ENCODE measurements at places on chromosomes 1 and 21.

DNA sequence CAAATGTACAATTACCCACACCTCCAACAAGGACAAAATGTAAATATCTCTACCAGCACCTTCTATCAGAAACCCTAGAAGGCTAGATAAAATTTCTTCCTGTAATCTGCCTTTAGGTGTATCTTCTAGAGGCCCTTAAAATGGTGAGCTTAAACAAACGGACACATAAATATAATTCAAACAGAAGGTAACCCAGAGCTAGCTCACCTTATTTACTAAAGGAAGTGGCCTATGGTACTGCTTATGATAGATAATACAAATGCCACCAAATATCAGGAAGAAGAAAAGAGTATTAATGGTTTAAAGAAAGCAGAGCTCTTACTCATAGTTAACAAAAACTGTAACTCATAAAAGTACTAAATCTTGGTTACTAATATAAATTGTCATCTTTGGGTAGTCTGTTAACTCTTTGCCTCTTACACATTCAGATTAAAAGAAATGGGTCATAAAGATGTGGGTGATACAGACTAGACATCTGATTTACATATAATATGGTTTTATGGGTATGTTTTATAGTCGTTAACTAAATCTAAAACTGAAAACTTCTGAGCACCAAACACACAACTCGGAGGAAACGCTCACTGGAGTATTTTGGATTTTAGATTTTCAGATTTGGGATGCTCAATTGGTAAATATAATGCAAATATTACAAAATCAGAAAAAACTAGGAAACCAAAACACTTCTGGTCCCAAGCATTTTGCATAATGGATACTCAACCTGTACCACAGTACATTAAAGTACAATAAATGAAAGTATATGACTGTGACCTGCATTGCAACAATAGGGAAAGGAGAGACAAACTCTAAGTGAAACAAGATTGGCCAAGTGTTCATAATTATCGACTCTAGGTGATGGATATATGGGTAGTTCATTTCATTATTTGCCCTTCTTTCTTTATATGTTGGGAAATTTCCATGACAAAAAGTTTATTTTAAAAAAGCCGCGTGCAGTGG, 23.2 kb downstream of the TRIT1 start:
- no peak for DNase-seq

GRCh38 chr1:5840551-5841001, 151.6 kb downstream of the NPHP4 start:
- DNase-seq, result no peak

DNA sequence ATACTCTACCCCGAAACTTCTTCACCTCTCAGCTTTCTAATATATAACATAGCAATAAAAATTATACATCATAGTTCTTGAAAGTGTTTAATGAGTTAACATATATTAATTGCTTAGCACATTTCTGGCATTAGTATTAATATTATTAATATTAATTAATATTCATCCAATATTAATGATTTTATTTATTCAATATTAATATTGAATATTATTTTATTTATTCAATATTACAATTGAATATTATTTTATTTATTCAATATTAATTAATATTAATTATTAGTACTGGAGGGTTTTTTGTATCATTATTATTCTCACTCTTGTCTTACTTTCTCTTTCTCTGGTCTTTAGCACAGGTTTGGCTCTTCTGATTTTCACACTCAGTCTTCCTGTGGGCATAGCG, 105.2 kb downstream of the GRIK1 start:
- no peak for DNase-seq

DNA sequence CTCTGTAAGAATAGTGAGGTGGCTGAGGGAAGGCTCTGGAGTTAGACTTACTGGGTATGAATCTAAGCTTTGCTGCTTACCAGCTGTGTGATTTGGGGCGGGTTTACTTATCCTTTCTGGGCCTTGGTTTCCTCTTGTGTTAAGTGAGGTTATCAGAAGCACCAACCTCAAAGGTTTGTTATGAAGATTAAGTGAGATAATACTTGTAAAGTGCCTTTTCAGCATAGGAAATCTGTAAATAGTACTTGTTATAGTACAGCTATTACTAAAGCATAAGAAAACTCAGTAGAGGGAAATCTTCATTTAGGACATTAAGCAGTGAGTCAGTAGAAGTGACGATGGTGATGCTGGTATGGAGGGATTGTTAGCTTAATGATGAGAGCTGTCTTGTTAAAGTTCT, 12.1 kb downstream of the HHAT start:
- DNase-seq, result no peak

- no peak for DNase-seq
Observed at GRCh38 chr1:36092166-36092797, 3.6 kb downstream of the ADPRS start.

DNA sequence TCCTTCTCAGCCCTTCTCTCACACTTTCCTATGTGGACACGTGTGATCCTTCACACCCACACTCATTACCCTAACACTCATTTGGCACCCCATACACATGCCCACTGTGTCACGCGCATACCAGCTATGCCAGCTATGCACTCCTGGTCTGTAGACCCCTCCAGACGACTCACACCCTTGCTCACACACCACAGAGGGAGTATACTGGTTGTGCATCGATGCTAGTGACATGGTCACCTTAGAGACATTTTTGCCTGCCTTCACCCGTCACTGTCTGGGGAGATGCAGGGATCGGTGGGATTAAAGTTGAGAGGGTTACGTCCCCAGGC, 8.3 kb upstream of the PPM1J start:
- DNase-seq, result no peak

DNA sequence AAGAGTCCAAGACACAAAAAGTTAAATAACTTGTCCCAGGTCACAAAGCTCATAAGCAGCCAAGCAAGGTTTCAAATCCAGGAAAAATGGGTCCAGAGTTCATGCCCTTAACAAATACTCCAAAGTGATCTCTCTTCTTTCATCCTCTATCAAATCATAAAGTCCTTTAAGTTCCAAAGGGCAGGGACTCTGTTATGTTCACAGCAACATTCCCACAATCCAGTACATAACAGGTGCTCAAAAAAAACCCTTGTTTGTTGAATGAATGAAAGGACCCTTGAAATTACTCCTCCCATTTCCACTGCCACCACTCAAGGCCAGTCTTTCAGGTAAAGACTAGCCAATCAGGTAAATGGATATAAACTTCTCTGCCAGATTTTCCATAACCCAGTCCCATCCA, 2.7 kb downstream of the ABL2 start:
- DNase-seq, result no peak

DNA sequence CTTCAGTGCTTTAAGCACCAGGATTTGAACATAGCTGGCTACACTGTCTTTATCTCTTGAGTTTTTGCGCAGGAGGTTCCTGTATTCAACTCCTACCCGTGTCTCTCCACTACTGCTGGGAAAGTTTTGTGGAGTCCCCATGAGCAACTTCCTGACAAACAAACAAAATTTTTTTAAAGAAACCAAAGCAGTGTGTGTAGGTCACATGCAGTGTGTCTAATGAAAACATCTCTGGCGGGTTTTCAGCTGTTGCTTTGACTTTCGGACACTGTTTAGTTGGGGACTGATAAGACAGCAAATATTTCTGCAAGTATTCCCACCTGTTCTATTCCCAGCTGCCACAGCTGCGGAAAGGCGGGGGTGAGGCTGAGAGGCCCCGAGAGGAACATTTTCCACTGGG, 2.0 kb downstream of the PSEN2 start:
- DNase-seq, result no peak

- no peak for DNase-seq
Observed at GRCh38 chr1:89596698-89597097, 36.2 kb upstream of the LRRC8C start.

- no peak for DNase-seq
Observed at GRCh38 chr1:1684031-1684681, 8.4 kb downstream of the SLC35E2B start.

- no peak for DNase-seq
Observed at GRCh38 chr1:178060789-178061556, 32.9 kb upstream of the RASAL2 start.

DNA sequence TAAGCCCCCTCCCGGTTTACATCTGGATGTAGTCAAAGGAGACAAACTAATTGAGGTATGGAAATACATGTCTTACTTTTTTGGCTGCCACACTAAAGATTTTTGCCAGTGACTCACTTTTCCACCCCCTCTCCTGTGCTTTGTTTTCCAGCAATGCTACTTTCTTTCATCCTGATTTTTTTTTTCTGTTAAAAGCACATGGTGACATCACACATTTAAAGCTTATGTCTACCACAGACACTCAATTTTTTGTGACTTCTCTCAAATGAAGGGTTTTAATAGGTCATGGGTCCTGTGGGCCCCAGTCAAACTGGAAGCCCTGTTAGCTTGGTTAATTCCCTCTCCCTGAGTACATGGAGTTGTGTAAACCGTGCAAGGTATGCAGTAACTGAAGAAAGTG, 2.2 kb downstream of the PPP1R8 start:
- DNase-seq, result no peak

GRCh38 chr1:29452463-29453230, 216.3 kb downstream of the PTPRU start:
- DNase-seq, result no peak

GRCh38 chr1:235930543-235930942, 63.8 kb upstream of the LYST start:
- DNase-seq, result no peak

DNA sequence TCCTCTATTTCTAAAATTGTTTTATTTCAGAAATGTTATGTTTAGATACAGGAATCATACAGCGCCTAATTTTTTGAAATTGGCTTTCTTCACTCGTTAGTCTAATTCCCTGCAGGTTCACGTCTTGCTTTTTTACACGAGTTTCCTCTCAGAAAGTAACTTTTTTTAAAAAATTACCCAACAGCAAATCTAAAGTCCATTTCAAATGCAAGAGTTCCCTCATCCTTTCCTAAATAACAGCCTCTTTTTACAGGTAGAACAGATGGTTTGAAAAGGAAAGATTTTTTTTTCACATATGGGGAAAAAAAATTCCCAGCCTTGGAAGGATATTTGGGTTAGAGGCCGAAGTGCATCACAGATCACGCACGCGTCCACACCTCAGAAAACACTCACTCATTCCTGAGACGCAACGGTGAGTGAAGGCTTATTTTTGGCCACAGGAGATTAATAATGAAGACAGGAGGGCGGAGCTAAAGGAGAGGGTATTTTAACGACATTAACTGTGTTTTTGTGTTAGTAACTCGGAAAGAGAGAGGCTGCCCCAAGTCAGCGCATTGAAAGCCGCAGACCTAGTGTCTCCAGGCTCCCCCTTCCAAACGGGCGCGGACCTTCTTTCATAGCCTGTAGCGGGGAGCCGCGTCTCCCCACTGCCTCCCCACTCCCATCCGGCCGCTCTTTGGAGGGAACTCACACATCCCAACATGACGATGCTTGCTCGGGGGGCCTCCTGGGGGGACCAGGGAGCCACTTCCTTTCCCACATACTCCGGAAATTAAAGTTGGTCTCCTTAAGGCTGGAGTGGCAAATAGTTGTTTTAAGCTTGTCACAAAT, 969 bp upstream of the RIPK4 start:
- DNase-seq, result peak; percentile 20

DNA sequence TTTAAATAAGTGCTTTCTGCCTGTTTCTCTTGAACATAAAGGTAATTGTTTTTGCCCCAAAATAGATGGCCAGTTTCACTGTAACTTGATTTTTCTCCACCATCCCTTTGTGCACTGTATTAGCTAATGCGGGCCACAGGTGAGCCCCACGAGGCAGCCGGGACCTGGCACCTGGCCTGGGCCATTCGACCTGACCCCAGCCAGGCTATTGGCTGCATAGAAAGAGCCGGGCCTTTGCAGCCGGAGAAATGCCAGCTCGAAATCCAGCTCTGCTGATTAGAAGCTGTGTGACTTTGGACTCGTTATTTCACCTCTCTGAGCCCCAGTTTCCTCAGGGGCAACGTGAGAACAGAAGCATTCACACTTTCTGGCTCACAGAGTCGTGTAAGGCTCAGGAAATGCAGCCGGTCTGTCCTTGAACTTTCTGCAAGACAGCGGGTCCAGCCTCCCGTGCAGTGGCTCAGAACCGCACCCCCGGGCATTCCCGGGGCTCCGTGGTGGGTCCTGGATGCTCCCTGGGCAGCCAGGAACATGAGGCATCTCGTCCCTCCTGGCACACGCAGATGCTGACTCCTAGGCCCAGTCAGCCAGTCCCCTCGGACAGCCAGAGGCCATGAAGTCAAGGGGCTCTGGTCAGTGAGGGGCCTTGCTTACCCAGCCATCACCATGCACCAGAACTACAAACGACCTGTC, 37.4 kb upstream of the ACTRT2 start:
- no peak for DNase-seq

DNA sequence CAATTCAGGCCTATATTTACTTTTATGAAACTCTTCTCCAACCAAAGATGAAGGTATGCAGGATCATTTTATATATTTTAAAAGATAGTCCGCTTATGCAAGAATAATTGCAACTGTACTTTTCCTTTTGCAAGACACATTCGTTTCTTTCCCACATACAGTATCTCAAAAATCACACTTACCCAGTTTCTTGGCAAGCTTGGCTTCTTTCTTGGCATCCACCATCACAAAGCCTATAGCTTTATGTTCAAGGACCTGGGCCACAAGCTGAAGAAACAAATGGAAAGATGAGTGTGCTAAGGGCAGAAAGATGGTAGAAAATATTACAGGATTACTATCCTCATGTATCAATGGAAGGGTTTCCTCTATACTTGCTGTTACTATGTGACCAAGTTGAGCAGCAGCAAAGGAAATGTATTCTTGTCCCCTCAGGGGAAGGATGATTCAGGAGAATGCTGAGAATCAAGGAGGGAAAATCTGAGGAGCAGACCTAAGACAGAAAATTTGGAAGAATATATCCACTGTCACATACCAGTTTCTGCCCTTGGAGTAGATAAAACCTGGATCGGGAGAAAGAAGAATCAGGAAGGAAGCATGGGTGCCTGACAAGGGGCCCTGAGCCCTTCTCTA, 23.8 kb downstream of the CASQ2 start:
- no peak for DNase-seq

- DNase-seq, result no peak
Observed at GRCh38 chr1:38708701-38709258, 150.8 kb downstream of the RRAGC start.

DNA sequence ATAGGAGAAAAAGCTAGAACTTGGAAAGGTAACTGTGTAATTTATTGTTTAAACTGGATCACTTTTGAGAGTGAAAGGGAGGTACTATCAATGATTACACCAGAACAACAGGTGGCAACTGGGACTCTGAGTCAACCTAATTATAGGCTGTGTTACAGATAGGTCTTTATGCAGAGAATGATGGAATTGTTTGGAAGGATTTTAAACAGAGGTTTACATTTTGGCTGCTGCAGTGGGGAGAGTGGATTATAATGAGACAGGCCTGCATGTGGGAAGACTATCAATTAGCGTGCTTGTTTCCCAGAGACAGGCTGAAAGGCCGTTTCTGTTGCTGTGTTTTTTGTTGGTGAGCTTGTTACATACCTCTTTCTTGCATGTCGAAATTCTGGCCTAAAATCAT, 432.9 kb downstream of the PLA2G4A start:
- DNase-seq, result no peak

GRCh38 chr1:100448366-100448765, 89.6 kb upstream of the GPR88 start:
- DNase-seq, result no peak

DNA sequence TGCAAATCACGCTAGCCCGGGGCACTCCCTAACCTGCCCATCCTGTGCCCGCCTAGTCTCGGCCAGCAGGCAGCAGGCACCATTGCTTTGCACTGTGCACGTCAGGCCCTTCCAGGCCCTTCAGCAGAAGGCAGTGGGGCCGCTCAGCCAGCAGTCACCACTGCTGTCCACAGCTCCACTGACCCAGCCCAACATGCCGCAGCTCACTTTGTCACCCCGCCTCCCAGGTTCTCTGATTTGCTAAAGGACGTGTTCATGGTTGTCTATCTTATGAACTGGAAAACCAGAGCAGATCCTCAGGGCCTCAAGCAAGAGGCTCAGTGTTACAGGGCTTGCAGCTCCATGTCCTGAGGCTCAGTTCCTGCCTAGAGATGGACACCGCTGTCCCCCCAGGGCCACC, 14.2 kb upstream of the SPOCD1 start:
- DNase-seq, result no peak
